ENCODE measurements at places on chromosomes 7 and 10. TPM values are rescaled to one million over a fixed set of nuclear protein-coding genes. Genes with fewer than 3 reads are reported as not detected.

Gene TMEM225B
- total RNA-seq: 1.3 TPM

Gene GRM3
- not detected for total RNA-seq

Gene TET1
- total RNA-seq: 3.0 TPM

Gene SUN3
- total RNA-seq: not detected

Gene CFAP43
- 0.16 TPM for total RNA-seq

Gene ATOH7
- total RNA-seq: not detected

Gene LHPP
- total RNA-seq: 15.3 TPM

Gene AKR1C4
- not detected for total RNA-seq

Gene LEP
- not detected for total RNA-seq

Gene CCL26
- 1.4 TPM for total RNA-seq

All from bronchial smooth muscle cell (primary cell).